ENCODE measurements at places on chromosomes 4 and X. TPM values are rescaled to one million over a fixed set of nuclear protein-coding genes. Genes with fewer than 3 reads are reported as not detected.
A peak's percentile ranks its signal among the peaks of the same experiment; 100 is the strongest.

DNA sequence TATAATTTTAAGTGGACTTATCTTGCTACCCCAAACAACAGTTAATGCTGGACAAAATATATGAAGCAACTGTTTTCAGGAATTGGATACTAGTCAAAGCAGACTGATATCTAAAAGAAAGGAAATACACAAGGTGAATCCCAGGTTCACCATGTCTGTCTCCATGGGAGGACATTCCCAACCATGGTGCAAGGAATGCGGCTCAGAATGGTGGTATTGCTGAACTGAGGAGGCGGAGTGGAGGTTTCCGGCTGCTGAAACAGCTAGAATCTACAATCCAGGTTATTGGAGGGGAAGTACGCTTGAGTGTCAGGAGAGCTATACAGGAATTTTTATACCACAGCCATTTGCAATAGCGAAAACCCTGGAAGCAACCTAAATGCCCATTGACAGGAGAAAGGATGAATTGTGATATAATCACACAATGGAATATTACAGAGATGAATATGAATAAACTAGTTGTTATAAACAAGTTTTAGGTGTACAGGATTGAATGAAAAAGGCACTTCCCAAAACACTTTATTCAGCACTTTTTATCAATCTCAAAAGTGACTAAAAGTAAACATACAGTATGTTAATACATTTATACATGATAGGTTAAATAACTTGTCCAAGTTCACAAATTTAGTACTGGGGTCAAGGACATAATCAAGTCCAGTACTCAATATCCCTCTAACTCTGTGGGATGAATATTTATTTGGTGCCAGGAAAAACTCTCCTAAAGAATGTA, 9.0 kb downstream of the HMGB2 start:
- no peak for DNase-seq

The ZNF711 gene
- 24.0 TPM for total RNA-seq

The TSPAN7 gene
- 9.7 TPM for total RNA-seq

The F8 gene
- 2.3 TPM for total RNA-seq

The RNF128 gene
- not detected for total RNA-seq

- DNase-seq, result no peak
These were observed 35.4 kb upstream of the SPON2 start for GRCh38 chr4:1207603-1208265.

The EDA gene
- 2.5 TPM for total RNA-seq

The OR13H1 gene
- not detected for total RNA-seq

DNA sequence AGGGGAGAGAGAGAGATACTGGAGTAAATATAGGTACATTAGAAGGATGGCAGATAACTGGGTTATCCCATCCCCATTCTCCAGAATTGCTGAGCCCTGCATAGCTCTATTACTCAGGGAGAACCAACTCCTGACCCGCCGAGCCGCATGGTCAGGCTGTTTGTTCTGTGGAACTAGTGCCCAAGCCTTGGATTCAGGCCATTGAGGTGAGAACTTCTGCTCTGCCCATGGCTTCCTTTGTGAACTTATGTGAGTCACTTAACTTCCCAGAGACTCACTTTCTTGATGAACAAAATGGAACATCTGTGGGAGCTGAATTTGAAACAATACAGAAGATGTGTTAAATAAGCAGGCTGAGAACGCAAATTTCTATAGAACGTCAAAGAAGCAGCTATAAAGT, 54.2 kb downstream of the SPATA18 start:
- no peak for DNase-seq

The PPEF1 gene
- total RNA-seq, result 0.52 TPM

DNA sequence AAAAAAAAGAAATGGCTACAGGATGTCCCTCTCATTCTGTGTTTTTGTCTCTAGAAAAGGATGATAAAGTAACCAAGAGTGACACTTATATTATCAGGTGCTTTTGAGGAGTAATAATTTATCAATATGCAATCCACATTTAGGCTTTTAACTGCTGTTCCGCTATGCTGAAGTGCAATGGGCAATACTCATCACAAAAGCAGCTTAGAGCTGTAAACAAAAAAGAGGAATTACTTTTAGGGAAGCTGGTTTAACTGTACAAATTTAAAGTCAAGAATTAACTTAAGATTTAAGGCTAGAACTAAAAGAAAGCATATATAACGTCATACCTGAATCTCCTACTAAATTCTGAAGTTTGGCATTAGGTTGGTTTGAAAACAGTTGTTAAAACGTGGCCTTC, 93.5 kb upstream of the DDX3X start:
- no peak for DNase-seq

The PPP1R2C gene
- not detected for total RNA-seq

The RRAGB gene
- total RNA-seq, result 14.6 TPM

DNA sequence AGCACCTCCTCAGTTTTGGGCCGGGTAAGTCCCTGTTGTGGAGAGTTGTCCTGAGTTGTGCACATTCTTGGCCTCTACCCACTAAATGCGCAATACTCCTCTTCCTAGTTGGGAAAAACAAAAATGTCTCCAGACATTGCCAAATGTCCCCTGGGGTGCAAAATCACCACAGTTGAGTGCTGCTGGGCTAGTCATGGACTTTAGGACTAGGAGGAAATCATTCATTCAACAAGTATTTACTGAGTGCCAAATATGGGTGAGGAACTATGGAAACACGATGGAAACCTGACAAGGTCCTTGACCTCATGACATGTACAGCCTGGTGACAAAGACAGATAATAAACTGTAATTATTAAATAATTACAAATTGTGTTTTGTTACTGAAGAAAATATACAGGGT, 71.6 kb downstream of the STX18 start:
- DNase-seq, result no peak

The SSX5 gene
- not detected for total RNA-seq

The STOX2 gene
- 26.7 TPM for total RNA-seq

GRCh38 chrX:38004046-38004445, 2.3 kb upstream of the SYTL5 start:
- no peak for DNase-seq

DNA sequence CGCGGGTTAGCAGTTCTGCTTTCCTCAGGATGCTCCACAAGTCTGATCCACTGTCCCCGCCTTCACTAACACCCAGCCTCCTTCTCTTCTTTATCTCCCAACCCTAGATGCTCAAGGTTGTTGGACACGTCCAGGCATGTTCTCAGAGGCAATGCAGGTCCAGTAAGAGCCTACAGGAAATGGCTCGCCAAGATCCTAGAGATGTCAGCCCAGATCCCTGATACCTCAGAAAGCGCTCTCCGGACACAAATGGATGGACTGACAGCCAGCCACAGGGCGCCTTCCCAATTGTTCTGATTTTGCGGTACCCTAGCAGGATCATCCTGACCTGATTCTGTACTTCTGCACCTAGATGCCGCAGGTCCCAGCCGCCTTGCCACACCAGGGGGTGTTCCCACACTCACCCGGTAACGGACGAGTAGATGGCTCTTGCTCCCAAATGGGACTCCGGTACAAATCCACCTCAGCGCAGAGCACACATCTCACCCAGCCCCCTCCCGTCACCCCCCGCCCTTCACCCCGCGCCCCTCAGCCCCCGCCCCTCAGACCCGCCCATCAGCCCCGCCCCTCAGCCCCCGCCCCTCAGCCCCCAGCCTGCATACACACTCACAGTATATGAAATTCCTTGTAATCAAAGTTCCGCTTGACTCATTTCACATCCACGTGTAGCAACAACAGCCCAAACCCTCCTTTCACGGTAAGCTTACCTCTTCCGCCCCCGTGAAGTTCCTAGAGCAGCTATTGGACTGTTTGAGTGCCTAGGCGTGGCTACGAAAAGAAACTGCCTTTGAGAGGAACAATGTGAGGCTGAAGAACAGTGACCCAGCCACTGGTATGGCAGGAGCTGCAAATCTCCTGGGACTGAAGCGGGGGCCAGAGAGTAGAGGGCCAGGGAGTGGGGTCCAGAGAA, at the start of gene EDA2R:
TSS of gene EDA2R (minus strand) at position 488 of the 910 bp plus-strand sequence. CDS start 23,058 bp downstream, outside the sequence.
- DNase-seq, result peak; percentile 9

The STATH gene
- total RNA-seq, result not detected

The BMX gene
- not detected for total RNA-seq

Data from neural crest cell (in vitro differentiated cells).